ENCODE measurements at places on chromosomes 16 and 17. TPM values are rescaled to one million over a fixed set of nuclear protein-coding genes. Genes with fewer than 3 reads are reported as not detected.

NPIPB13 gene
- total RNA-seq, result 3.0 TPM

CHD9 gene
- 17.2 TPM for total RNA-seq

RTN4RL1 gene
- total RNA-seq, result 3.4 TPM

NSF gene
- total RNA-seq, result 21.6 TPM

KIF2B gene
- not detected for total RNA-seq

ADAD2 gene
- not detected for total RNA-seq

NOS2 gene
- total RNA-seq, result 0.17 TPM

KRT25 gene
- not detected for total RNA-seq

Data from A549 treated with DMSO at 1 μM for 4 hours (cell line).